Glomerular endothelial cell (primary cell): ENCODE measurements at places on chromosomes 7 and 10. TPM values are rescaled to one million over a fixed set of nuclear protein-coding genes. Genes with fewer than 3 reads are reported as not detected.

DNA sequence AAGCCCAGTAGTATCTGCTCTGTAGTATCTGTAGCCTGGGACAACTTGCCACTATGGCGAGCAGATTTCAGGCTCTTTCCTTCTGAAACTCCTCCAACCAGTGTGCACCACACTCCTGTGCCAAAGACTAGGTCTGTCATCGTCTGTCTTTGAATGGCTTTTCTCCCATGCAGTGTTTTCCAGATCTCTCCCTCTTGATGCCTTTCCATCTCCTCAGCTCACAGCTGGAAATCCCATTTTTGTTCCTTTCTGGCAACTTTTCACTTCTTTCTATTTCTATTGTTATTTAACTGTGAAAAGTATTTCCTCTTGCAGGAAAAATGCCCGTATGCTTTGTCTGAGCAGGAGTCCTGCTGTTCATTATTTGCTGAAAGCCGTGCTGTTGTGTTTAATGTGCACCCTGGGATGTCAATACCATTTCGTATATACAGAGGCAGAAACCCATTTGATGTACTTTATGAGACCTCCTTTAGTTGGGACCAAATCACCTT, 373.7 kb downstream of the PHTF2 start:
- no peak for DNase-seq

Gene NEURL1
- total RNA-seq = 0.05 and 0.47 TPM in 2 replicates

Gene CDC14C
- total RNA-seq = not detected in 2 replicates

DNA sequence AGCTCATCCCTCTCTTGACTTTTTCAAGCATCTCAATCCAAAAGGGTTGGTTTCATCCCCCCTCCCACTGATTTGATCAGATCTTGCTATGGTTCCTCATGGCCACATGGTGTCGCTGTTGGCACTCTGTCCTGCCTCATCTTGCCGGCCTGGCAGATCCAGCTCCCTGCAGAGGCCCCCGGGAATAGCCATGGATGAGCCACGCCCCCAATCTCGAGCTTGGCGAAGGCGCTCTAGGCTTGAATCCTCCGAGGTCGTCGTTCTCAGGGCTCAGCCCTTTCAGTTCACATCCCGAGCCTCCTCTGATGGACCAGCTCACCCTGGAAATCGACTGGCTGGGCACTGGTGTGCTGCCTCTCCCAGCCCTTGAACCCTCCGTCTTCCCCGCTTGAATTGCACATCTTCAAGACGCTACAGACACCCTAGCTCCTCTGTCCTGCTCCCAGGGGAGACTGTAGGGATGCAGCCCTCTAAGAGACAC, 628.7 kb downstream of the TYW1 start:
- no peak for DNase-seq

Gene GLI3
- 7.0 and 10.9 TPM in 2 replicates for total RNA-seq

DNA sequence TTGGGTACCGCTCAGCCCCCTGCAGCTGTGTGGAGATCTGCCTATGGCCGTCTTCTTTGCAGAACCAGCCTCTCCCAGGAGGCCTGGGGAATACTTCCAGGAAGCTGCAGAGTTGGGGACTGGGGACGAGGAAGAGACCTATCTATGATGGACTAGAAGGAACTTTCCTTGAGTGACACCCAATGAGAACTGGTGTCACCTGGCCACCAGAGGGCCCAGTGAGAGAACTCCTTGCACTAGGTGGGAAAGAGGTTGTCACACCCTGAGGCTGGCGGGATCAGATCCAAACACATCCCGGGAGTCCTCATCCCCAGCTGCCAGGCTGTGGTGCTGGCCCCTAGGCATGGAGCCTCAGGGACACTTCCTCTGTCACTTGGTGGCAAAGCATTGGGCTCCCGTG, 4.9 kb upstream of the GRID2IP start:
- no peak for DNase-seq

DNA sequence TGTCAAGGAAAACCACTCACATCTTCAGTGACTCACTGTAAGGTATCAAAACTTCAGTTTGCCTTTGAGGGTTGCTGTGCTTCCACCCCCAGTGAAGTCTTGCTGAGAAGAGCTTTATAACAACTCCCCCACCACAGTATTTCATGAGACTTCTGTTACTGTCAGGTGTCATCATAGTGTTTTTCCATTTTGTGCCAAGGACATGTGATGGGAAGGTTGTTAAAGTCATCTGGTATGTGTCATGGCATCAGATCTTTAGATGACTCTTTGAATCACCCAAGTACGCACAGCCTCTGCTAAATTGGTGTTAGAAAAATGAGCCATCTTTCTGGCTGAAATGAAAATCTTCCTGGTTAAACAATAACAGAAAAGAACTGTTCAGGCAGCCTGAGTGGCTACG, 115.0 kb upstream of the CCDC6 start:
- DNase-seq = no peak
